Astrocyte of the spinal cord (primary cell): ENCODE measurements at places on chromosomes 4 and X.

DNA sequence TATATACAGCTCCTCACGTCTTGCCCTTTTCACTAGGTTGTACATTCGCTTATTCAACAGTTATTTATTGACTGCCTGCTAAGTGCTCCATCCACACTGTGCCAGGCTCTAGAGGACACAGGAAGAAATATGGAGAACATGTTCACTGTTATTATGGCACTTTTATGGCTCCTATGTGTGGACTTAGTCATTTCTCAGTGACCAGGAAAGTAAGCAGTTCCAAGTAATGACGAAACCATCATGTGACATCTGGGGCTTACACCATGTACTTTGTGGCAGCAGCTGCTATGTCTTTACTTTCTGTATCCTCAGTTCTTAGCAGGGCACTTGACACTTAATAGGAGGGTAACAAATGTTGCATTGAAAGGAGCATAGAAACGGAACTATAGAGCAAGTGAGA is 278.0 kb downstream of the ANK2 start:
- DNase-seq, result peak; percentile 6

DNA sequence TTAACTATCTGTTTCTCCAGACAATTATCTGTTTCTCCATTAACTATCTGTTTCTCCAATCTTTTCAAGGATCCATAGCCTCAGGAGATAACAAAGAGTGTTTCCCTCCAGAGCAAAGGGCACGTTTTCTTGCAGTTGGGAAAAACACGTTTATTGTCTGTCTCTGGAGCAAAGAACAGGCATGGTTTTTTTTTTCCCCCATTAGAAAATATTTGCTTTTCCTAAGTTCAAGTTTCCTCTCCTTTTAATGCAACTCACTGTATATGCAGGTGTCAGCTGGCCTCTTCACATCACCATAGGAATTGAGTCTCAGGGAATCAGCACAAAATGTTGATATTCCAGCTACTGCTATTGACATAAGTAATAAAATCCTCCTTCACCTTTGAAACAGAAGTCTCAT is 984.4 kb downstream of the RAB28 start:
- DNase-seq, result no peak

DNA sequence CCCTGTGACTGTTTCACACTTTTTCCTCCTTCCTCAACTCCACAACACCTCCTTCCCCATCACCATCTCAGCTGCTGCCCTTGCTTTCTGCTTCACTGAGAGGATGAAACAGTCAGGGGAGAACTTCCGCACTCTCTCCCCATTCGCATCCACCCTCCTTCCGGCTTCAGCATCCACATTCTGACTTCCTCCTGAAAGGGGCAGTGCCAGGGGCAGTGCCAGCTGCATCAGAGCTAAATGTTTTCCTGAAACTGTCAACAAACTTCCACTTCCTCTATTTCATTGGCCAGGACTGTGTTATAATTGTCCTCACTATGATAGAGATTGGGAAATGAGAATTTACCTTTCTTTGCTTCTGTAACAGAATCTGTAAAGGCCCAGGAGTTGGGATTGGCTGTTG is 18.2 kb upstream of the RASL11B start:
- no peak for DNase-seq

- DNase-seq, result peak; percentile 4
These were observed 166.4 kb upstream of the NPY2R start for GRCh38 chr4:155042014-155042413.

DNA sequence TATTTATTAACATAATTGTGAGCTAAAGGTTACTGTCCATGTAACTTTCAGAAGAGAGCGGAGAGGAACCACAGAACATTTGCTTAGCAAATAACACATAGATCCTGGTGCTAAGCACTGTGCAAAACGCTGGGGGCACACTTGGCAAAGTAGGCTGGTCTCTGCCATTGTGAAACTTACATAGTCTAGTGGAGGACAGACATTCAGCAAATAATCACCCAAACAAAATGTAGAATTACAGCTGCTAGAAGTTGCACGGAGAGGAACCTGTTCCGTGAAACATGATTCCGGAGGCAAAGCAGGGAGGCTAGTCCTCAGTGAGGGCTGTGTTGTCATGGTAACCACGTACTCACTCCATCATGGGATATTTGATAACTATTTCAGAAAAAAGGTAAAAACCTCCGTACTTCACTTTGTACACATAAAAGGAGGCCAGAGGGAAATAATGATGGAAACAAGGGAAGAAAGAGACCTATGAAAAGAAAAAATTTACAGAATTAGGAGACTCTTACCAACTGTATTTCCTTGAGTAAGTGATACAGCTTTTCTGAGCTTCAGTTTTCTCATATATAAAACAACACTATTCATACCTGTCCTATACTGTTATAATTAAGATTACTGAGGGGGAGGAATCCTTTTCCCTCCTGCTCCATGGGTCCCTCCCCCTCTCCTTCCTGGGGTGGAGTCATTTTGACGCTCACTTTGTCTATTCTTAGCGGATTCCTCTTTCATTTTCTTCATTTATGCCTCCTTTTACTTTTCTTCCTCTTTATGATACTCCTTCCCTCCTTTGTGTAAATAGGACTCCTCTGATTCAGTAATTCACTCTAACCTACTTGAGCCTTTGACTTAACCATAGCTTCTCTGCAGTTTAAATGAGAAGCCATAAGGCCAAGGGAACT is 825 bp upstream of the RASGEF1B start:
- peak; percentile 44 for DNase-seq

DNA sequence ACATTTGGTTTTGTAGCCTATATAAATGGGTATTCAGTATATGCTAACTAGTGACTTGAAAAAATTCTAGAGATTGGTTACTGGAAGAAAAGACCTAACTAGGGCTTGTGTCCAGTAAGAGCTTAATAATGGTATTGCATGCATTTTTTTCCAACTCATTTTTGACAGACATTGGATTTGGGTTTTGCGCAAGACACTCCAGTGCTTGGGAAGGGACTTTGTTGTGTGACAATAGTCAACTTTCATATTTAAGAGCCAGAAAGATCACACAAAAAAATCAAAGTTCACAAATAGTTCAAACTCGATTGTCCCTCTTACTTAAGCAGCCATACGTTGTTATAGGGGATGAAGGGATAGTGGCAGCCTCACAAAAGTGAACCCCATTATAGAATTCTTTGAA is 1.2 kb upstream of the HSD17B11 start:
- no peak for DNase-seq

DNA sequence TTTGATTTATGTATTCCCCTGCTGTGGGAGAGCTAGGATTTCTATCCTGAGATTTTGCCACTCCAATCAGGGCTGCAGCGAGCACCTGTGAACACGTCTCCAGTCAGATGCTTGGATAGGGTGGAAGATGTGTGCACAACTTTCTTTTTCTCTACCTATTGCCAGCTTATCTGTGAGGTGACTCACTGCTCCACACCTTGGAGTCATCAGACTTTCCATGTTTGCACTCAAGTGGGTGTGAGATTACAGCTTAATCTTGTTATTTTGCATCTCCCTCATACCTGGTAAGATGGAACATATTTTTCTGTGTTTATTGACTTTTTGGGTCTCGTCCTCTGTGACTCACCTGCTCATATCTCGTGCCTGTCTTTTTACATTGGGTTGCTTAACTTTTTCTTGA is 32.2 kb downstream of the PSAPL1 start:
- no peak for DNase-seq
